ENCODE measurements at places on chromosomes 3 and 15.
A peak's percentile ranks its signal among the peaks of the same experiment; 100 is the strongest.

DNA sequence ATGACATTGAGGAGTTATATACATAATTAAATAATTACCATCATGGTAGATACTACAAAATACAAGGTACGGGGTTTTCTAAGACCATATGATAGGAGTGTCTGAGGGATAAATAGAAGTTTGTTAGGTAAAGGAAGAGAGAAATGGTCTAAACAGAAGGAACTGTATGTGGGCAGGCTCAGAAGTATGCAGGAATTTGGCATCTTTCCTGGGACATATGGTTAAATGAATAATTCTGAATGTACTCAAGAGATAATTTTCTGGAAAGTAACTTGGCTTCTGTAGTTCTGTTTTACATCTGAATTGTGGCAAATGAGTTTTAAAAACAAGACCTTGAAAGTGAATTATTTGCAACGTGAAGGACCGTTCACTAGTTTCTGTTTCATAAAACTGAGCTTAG lies 17.5 kb downstream of the LMCD1 start:
- DNase-seq = peak; percentile 96

DNA sequence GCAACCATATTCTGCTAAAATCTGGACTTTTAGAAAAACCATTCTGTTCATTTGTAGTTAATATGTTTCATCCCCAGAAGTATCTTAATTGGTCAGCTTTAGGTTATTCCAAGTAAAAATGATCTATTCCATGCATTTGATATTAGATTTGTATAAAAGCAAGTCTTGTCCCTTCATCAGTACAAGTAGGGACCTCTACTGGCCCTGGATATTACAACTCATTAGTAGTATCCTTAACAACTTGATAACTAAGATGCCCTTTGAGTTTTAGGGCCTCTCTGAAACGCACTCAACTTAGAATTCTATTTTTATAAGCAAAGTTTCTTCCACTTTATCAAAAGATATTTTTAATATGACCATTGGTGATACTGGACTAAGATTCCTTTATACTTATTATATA lies 25.3 kb upstream of the SELENOT start:
- DNase-seq = no peak

DNA sequence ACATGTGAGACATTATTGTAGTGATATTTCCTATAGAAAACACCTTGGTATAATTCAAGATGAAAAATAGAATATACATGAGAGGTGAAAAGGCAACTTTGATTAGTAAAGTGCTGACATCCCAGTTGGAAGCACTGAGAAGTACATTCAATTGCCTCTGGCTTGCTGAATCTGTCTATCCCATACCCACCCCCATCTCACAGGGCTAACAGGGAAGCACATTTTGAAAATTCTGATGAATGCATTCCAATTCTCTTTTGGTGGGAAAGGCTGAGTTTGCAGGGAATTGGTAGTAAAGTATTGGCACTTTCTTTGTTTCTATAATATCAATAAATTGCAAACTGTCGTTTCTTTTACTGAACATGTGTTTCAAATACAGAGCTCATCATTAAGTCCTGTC lies 122.9 kb downstream of the MBNL1 start:
- no peak for DNase-seq

GRCh38 chr3:195069501-195070251 lies 201.3 kb downstream of the XXYLT1 start:
- DNase-seq = no peak

DNA sequence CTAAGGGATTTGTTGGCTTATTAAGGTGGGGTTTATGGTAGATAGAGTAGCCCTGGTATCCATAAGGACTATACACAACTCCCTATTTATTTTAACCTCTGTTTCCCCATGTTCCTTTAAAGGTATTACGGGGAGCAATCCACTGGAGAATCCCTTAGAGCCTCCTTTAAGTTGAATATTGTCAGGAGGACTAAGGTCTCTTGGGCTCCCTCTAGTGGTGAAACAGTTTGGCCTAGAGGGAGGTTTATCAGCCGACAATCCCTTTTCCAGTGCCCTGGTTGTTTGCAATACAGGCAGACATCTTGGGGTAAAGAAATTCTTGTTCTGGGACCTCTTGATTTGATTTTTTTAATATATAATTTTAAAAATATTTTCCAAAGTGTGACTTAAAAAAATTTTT lies 12.9 kb downstream of the OPA1 start:
- DNase-seq = peak; percentile 62
